ENCODE measurements at places on chromosomes 6 and 20.

DNA sequence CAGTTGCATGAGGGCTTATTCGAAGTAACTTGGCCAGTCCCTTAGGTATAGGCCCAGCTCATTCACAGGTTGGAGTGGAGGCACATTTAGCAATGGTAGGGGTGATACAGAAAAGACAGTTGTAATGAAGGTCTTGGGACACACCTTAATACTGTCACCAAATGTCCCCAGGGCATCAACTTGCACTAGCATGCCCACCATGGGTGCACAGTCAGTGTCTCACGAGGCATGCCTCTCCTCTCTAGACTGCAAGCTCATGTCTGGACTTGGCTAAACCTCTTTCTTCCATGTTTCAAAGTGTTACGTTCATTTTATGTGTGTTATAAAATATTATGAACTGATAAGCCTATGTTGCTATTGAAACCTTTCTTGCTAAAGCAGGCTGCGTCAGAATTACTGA lies 124.0 kb upstream of the ECI2 start:
- DNase-seq: no peak

- no peak for DNase-seq
Measured at GRCh38 chr6:155497273-155497672, 41.6 kb upstream of the NOX3 start.

- DNase-seq: no peak
Measured at GRCh38 chr6:14466278-14466677, 348.7 kb downstream of the CD83 start.

- DNase-seq: no peak
Measured at GRCh38 chr6:156029286-156029985, 573.8 kb upstream of the NOX3 start.

- DNase-seq: peak; percentile 86
Measured at GRCh38 chr20:50844430-50845100, 49.7 kb downstream of the BCAS4 start.

- no peak for DNase-seq
Measured at GRCh38 chr6:16124198-16125180, 4.4 kb upstream of the MYLIP start.

DNA sequence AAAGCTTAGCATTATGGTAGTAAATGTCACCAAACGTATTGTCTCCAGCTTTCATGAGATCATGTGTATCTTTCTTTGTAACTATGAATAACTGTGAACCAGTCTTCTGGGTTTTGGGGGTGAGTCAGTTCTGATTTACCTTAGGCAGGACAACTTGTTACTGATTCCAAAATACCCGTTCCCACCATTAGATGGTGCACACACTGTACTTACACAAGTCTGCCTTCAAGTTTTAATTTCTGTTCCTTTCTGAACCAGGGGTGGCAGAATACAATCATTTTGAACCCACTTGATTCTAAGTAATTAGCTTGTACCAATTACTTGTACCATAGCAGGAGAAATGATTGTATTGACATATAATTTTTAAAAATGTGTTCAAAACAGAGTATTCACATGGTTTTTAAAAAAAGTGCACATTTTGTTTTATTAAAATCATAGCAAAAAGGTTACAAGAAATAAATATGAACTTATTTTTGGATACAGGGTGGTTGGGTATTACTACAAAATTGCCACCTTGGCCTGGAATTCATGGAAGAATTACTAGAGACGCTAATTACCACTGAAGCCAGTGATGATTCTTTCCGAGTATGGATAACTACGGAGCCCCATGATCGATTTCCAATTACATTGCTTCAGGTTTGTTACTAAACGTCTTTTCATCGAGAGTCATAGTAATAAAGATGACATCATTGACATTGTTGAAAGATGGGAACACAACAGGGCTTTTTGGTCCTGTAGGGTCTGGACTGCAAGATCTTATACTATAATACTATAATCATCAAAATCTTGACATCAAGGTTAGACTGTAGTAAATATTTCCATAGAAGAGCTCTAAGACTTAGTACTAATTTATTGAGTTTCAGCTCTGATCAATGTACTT lies 75.2 kb upstream of the GLP1R start:
- peak; percentile 54 for DNase-seq

- peak; percentile 46 for DNase-seq
Measured at GRCh38 chr20:25160467-25160866, 35.0 kb upstream of the ENTPD6 start.

DNA sequence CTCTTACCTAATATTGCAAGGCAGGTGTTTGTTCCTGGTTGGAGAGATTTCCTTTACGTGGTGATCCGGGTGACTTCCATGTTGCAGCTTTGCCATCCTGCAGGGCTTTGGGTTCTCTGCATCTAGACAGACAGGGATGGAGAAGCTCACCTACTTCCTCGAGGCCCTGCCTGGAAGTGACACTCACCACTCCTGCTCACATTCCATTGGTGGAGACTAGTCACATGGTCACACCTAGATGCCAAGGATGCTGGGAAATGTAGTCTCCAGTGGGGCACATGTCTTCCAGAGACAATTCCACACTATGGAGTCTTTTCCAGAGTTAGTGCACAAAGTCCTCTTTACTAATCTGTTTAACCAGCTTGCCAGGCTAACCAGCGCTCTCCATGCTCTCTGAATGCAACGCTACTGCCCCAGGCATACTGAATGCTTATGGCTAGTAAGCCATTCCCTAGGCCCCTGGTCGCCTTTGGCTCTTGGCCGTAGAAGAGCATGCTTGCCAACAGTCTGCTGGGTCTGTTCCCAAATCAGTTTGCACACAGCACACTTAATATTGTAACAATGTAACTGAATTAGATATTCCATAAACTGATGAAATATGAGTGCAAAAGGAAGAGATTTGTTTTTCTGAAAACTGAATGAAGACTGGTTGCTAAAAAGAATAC lies 6.7 kb upstream of the KCNK15 start:
- peak; percentile 83 for DNase-seq

DNA sequence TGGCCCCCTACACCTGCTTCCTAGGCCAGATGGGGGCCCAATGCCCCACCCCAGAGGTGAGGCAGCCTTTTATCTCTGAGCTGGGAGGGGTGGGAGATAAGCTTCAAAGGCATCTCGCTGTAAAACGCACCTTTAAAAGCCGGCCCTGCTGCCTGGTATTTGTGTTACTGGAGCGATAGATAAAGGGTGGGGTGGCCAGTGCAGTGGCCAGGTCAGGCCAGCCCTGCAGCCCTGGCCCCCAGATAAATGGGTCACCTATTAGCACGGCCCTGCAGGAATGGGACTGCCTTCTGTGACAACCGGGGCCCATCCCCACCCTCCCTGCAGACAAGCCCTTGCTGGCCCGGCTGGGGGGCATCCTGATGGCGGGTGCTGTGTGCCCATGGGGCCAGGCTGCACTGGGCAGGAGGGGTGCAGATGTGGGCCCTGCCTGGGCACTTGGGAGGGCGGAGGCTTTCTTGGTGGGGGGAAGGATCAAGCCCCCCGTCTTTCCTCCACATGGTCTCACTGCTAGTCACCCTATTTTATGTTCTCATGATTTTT lies 3.0 kb upstream of the RBBP8NL start:
- no peak for DNase-seq

DNA sequence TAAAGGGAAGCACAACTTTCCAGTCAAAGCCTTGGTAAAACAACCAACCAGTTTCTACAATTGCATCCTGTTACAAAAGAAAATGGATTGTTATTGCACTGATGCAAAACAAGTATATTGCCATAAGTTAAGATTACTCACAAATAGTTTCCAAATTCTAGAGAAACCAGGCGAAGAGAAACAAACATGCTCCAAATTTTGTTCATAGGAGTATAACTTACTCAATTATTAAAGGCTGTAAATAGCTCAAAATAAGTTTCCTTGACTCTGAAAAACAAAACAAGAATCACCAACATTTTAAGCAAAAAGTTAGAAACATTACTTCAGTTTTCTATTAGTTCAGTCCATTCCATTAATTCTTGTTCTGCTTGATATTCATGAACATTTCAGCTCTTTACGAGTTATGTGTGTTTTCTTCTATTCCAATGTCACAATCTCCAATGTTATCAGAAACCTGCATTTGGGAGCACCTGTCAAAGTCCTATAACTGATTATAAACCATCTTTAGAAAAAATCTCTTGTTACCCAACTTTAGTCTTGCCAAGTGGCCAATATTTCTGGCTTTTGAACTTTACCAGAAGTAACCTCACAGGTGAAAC lies 137.9 kb upstream of the THBS2 start:
- DNase-seq: no peak

DNA sequence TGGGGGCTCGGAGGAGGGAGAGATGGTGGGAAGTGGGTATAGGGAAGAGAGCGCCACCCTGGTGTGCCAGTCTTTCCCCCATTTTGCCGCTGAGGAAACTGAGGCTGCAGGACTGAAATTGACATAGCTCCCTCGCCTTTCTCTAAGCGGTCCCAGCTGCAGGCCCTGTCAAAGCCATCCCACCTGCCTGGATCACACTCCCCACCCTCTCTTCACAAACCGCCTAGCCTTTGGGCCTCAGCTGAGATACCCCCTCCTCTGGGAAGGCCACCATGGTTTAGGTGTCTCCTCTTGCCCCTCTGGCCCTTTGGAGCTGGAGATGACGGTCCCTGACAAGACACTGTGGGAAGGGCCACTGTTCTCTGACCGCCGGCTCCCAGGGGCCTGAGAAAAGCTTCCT lies 16.9 kb downstream of the SRC start:
- DNase-seq: no peak

DNA sequence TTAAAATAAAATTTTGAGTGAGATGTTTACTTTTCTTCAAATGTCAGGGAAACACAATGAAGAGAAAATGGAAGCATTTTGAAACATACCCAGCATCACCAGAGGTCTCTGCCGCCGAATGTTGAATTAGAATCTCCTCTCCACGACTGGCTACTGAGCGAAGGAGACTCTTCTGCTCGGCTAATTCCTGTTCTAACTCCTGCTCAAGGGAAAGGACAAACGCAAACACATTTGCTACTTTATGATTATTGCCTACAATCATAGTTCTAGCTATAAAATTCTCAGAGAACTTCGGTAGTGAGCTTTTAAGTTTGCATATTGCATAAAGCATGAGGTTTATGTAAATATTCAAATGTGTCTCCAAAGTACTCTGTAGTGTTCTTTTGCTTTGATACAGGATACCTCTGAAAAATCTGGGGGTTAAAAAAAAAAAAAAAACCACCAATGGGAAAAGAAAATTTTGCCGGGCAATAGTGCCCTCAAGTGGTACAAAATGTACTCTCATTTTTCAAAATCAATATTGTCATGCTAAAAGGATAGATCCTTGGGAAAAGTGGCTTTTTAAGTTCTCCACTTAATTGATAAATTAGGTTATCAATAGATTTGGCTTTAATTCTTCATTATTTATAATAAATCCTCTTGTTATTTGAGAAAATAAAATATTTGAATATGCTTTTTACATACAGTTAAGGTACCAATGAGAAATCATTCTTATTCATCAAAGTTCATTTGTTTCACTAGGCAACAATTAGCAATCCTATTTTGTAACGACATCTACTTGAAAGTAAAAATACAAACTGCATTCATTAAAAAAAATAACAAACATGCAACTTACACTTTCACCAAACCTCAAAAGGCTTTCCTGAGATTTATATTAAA lies 369.0 kb downstream of the SYNE1 start:
- peak; percentile 14 for DNase-seq

DNA sequence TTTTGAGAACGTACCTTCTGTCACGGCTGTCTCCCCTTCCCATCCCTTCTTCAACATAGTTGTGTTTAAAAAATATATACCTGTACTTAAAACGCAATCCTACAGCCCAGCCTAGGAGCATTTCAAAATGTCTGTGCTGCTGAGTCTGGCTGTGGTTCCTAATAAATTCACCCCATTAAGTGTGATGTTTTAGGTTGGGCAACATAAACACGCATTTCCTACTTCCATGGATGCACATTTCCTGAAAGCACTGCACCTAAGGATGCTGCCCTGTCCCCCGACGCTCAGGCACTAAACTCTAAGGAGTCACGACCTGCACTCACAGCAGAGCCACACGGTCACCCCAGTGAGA lies 1.2 kb downstream of the REV3L start:
- no peak for DNase-seq

- DNase-seq: no peak
Measured at GRCh38 chr6:36626636-36627035, 32.5 kb downstream of the SRSF3 start.

- DNase-seq: peak; percentile 16
Measured at GRCh38 chr20:10216146-10216791, 2.4 kb upstream of the SNAP25 start.

DNA sequence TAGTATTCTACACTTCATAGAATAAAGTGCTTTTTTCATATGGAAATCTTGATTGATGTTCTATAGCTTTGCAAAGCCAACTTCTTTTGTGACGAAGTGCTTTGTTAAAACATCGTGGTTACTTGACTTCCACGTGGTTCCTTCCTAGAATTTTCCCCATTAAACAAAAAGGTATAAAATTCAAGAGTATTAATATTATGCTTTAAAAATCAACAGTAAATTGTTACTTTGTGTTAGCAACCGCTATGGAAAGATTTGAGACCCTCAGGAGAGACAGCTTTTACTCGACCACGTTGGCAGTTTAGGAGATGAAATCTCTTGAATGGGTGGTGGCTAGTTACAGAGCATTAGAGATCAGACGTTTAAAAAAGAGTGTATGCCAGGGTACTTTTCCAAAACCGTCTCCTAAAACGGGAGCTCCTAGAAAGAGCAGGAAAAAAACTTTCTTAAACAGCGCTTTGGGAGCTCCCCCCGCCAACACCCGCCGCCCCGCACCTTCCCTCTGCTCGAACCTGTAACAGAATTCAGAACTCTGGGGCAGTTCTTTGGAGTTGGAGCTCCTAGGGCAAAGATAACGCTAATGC lies 920 bp downstream of the GJA1 start:
- DNase-seq: no peak

GRCh38 chr6:135390458-135390857 lies 107.1 kb downstream of the AHI1 start:
- no peak for DNase-seq

GRCh38 chr6:30450909-30451841 lies 38.1 kb upstream of the HLA-E start:
- peak; percentile 70 for DNase-seq

DNA sequence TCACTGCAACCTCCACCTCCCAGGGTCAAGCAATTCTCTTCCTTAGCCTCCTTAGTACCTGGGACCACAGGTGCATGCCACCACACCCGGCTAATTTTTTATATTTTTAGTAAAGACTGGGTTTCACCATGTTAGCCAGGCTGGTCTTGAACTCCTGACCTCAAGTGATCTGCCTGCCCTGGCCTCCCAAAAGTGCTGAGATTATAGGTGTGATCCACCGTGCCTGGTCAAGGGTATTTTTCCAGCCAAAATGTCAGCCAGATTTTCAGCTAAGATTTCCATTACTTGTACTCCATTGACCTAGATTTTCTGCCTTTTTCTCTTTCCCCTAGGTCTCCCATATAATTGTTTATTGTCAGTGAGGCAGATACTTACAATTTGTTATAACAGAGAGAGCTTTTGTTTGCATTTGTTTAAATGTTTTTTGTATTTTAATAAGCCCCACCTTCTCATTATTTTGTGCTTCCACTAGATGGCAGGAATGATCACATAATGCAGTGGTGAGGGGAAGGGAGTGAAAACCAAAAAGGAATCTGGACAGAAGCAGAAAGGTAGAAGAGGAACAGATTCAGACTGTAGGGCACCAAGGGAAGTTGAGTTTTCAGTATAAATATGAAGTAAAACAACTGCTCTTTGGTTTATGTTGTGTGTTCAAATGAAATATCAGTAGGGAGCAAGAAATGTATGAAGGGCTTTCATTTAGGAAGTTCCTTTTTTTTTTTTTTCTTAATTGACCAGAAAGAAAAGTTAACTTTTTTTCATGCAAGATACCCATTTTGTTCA lies 29.7 kb downstream of the RPF2 start:
- peak; percentile 74 for DNase-seq

- DNase-seq: no peak
Measured at GRCh38 chr6:139154881-139155547, 20.1 kb downstream of the HECA start.

- peak; percentile 22 for DNase-seq
Measured at GRCh38 chr6:129875610-129876520, 14.8 kb upstream of the TMEM244 start.

- DNase-seq: no peak
Measured at GRCh38 chr6:169084067-169084466, 169.6 kb downstream of the THBS2 start.
